Motor neuron (in vitro differentiated cells): ENCODE measurements at places on chromosomes 4 and X. TPM values are rescaled to one million over a fixed set of nuclear protein-coding genes. Genes with fewer than 3 reads are reported as not detected.
A peak's percentile ranks its signal among the peaks of the same experiment; 100 is the strongest.

GRCh38 chr4:89614155-89614554, 222.8 kb downstream of the SNCA start:
- ATAC-seq: no peak

DNA sequence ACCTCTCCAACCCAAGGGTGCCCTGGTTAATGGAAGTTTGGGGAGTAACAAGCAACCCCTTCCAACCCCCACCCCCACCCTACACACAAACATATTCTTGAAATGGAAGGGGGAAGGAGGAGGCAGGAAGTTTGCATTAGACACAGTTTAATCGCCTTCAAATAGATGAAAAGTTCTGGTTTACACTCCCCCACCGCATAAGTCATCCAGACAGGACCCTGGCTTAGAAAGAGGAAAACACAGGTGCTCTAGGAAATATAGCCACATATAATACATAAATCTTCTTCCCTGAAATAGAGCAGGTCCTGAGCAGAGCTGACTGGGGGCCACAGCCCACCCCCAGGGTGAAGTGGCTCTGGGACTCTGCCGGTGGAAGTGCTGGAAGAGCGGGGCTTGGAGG, 25.1 kb downstream of the SASH3 start:
- no peak for ATAC-seq

- ATAC-seq: no peak
Measured at GRCh38 chr4:66429276-66429675, 759.0 kb upstream of the EPHA5 start.

DNA sequence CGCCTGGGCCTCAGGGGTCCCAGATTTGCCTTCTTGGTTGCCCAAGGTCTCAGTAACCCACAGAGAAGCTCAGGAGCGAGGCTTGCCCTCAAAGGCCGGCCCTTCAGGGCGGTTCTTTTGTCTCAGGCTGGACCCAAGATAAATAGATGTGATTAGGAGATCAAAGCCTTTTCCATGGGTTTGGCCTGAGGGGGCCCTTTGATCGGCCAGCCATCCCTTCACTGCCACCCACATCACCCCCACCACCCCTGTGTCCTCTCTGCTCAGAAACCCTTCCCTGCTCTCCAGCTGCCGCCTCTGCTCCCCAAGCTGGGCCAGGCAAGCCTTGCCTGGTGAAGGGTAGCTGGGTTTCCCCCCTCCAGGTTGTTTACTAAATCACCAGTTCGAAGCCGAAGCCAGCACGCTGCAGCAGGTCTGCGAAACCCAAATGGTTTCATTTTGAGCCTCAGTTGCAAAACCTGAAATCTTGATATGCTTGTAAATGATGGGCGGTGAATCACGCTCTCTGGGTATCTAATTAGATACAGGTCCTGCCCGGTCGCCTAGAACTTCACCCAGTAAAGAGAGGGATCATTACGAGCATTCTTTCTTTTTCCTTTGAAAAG, 202.6 kb upstream of the BCOR start:
- no peak for ATAC-seq

GRCh38 chrX:17876135-17876534, 15.0 kb upstream of the RAI2 start:
- ATAC-seq: no peak

DNA sequence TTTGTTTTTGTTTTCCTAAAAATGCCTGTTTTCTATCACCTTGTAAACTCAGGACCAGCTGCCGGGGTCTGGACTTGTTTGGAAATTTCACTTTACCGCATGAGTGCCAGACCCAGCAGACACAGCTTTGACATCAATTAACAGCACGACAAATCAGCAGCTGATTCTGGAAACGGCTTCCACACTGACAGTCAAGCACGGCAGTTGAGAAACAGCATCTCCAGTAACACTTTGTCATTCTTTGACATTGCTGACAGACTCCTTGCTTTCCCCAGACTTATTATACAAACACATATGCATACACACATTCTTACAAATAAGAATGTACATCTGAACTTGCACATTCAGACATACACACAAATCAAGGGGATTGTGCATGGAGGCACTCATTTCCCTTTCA, 1017.6 kb upstream of the HS3ST1 start:
- ATAC-seq: peak; percentile 27

- no peak for ATAC-seq
Measured at GRCh38 chrX:23885803-23886202, 21.9 kb downstream of the APOO start.

DNA sequence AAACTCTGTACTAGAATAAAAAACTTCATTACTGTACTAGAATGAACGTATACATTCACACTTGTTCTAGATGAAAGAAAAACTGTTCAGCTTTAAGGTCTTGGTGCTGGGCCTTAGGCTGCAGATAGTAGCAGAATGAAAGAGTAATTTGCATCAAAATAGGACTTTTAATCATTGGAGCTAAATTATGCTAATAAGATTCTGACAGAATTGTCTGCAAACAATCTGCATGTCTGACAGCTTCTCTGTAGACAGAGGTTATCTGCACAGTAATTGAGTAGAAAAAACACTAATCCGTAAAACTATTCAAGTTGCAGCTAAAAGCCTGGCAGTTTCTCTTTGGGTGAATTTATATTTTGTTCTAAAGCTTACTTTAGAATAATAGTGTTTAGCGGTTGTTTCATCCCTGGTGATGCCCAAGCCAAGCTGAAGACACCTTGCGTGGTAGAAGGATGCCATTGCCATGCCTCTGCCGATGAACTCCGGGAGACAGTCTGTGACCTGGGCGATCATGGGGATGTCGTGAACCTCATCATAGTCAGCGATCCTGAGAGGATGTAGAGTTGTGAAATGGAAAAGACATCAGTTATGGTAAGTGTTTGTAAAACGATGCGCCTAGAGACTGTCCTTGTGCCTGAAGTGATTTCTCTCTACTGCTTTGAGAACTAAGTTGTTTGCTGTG, 25.3 kb downstream of the LRP2BP start:
- peak; percentile 84 for ATAC-seq

The UCP1 gene
- total RNA-seq: not detected in 2 replicates

The HDAC6 gene
- total RNA-seq: 66.7 and 67.8 TPM in 2 replicates

The RTL5 gene
- 1.6 and 2.1 TPM in 2 replicates for total RNA-seq

The ANAPC4 gene
- total RNA-seq: 14.2 and 20.3 TPM in 2 replicates
